ENCODE measurements at places on chromosomes 5 and 9. TPM values are rescaled to one million over a fixed set of nuclear protein-coding genes. Genes with fewer than 3 reads are reported as not detected.

The ADRA1B gene
- polyA plus RNA-seq = 2.2 TPM

- DNase-seq = no peak
These were observed 207.2 kb downstream of the ERCC6L2 start for GRCh38 chr9:96082516-96083232.

- DNase-seq = no peak
These were observed 14.3 kb upstream of the JADE2 start for GRCh38 chr5:134510970-134511795.

DNA sequence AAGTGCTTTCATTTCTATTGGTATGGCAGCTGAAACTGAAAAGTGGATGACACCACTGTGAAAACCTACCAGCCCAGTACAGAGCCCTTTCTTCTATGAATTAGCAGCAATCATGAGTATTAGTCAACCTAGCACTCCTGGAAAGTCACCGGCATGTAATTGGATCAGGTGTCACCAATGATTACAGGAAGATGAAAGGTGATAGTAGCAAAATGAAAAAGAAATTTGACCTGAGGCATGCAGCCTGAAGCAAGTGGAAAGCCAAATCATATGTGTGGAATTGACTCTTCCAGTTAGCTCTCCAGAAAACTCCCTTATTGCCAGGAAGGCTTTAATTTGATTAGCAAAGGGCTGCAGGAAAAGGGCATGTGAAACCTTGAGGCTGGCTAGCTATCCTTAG, 81.2 kb upstream of the NAA35 start:
- no peak for DNase-seq

All from SK-N-SH (cell line).